ENCODE measurements at places on chromosomes 3 and 15.
A peak's percentile ranks its signal among the peaks of the same experiment; 100 is the strongest.

DNA sequence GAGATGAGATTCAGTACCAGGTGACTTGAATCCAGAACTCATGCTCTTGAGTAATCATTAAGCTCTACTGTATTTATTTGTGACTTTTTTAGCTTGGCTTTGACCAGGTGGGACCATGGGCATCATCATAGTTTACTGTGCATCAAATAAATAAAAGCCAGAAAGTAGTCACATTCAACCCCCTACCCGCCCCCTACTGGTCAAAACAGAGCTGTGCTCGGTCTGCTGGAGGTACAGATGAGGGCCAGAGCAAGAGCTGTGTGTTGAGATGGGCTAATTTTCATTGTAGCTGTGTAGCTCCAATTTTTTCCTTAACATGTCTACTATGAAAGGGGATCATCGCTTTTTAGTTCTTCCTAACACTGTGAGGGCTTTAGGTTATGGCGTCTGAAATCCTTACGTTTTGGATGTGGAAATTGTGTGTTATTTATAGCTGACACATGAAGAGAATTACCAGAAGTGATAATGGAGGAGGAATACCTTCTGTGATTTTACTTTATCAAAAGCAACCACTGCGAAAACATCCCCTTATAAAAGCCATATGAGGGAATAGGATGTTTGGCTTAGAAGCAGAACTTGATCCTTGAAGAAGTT lies 375.1 kb downstream of the PTPRG start:
- peak; percentile 42 for DNase-seq

GRCh38 chr3:173553635-173554280 lies 156.2 kb downstream of the NLGN1 start:
- DNase-seq: peak; percentile 65

GRCh38 chr3:180570238-180570637 lies 31.7 kb upstream of the TTC14 start:
- DNase-seq: no peak

- no peak for DNase-seq
Measured at GRCh38 chr15:79432345-79433275, 474 bp downstream of the MINAR1 start.

- DNase-seq: no peak
Measured at GRCh38 chr3:17733215-17733614, 9.2 kb downstream of the TBC1D5 start.

DNA sequence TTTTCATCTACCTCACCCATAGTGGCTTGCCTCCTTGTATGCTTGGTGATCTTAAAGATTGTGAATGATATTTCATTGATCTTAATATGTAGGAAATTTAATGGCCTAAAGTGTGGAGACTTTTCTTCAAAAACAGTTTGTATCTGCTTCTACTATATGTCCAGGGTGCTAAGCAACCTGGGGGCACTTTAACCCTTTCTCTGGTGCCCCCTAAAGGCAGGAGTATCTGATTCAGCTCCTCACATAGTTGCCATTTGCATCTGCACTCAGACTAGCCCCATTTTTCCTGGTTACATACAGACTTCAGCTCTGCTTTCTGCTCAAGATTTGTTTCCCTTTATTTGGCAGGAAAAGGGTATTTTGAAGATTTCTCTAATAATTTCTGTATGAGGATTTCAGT lies 5.2 kb upstream of the PFN2 start:
- DNase-seq: no peak
